ENCODE measurements at places on chromosomes 1 and 21.

DNA sequence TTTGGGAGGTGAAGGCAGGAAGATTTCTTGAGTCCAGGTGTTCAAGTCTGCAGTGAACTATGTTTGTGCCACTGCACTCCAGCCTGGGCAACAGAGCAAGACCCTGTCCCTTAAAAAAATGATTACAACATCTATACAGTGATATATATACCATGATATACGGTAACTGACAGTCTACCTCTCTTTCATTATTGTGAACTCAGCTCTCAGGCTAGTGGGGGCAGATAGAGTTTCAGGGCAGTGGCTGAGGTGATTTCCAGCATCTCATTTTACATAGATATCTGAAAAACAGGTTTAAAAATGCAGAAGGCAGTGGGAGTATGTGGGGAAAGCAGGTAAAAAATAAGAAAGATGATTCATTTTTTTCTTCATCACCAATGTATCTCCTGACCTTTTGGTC lies 8.1 kb upstream of the NTNG1 start:
- H3K27me3 ChIP-seq = peaks cover 15% of the 10 kb centered on the region
- H3K36me3 ChIP-seq = no peaks in the 10 kb centered on the region
- H3K27ac ChIP-seq = no peak overlapping the region
- DNase-seq = no peak
- no peaks in the 10 kb centered on the region for H3K4me1 ChIP-seq

GRCh38 chr1:244874974-244875579 lies 10.7 kb upstream of the HNRNPU start:
- peaks cover 1% of the 10 kb centered on the region for H3K27me3 ChIP-seq
- H3K4me1 ChIP-seq = peaks cover 11% of the 10 kb centered on the region
- no peak for DNase-seq
- H3K27ac ChIP-seq = no peak overlapping the region
- no peaks in the 10 kb centered on the region for H3K36me3 ChIP-seq

DNA sequence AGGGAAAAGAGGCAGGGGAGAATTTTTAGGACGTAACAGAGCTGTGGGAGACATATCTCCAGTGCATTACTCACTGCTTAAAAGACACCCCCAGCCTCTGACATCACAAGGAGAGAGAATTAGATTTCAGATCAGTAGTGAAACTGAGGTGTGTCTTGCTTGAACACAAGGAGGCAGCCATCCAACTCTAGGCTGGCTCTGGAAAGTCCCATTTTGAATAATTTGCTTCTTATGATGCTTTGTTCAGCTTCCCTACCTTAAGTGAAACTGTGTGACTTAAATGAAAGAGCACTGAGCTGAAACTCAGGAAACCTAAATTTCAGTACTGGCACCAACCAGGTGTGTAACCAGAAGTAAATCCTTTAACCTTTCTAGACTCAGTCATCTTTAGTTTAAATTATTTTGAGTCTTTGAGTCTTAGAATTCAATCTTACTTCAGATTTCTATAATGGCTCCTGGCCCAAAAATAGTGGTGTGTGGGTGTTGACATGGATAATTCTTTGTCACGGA lies 251.6 kb upstream of the SGIP1 start:
- H3K4me3 ChIP-seq = no peak overlapping the region
- no peaks in the 10 kb centered on the region for H3K36me3 ChIP-seq
- DNase-seq = no peak
- H3K27ac ChIP-seq = no peak overlapping the region
- peaks cover 12% of the 10 kb centered on the region for H3K4me1 ChIP-seq
- H3K27me3 ChIP-seq = no peaks in the 10 kb centered on the region

GRCh38 chr1:60359431-60359830 lies 285.9 kb upstream of the C1orf87 start:
- H3K4me3 ChIP-seq = no peak overlapping the region
- H3K27me3 ChIP-seq = peaks cover 10% of the 10 kb centered on the region
- H3K27ac ChIP-seq = no peak overlapping the region
- H3K36me3 ChIP-seq = no peaks in the 10 kb centered on the region
- no peaks in the 10 kb centered on the region for H3K4me1 ChIP-seq
- DNase-seq = no peak

DNA sequence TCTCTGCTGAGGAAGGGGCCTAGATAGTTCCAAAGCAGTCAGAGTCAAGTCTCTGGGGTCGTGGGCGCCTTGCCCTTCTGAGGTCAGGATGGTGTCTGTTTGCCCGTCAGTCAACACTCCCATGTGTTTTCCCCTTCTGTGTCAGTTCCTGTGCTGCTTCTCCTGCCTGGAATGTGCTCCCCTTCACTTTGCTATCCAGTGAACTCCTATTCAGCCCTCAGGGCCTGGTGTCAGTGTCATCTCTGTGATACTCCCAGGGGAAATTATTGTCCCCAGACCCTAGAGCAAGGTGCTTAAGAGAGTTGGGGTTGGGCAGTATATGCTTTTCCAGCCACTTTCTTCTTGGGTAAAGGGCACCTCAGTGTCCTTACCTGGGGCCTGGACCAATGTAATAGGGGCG lies 45.8 kb upstream of the SYNC start:
- H3K4me1 ChIP-seq = peaks cover 60% of the 10 kb centered on the region
- H3K27ac ChIP-seq = no peak overlapping the region
- no peak for DNase-seq

DNA sequence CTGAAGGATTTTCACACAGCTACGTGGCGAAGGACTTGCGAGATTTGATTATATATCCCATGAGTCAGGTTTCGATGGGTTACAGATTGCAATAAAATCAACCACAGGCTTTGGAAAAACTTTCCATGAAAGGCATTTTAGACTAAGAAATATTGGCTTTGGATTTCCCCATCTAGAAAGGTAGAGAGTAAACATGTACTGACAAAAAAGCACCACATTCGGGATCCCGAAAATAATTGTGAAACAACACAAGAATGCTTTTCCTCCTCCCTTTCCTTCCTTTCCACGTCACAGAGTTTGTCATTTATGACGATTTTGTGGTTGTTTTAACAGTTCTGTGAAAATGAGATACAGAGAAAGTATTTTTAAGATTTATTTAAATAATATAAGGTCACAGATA lies 38.5 kb downstream of the TGFB2 start:
- no peak for DNase-seq
- H3K27ac ChIP-seq = no peak overlapping the region
- H3K36me3 ChIP-seq = peaks cover 5% of the 10 kb centered on the region
- no peaks in the 10 kb centered on the region for H3K27me3 ChIP-seq

- peak overlapping the region; percentile 97 for H3K27ac ChIP-seq
- no peak overlapping the region for H3K4me3 ChIP-seq
- peak; percentile 90 for DNase-seq
- peaks cover 33% of the 10 kb centered on the region for H3K36me3 ChIP-seq
- no peaks in the 10 kb centered on the region for H3K27me3 ChIP-seq
- H3K4me1 ChIP-seq = peaks cover 58% of the 10 kb centered on the region
Measured at GRCh38 chr1:25895365-25895990, 10.7 kb downstream of the STMN1 start.

DNA sequence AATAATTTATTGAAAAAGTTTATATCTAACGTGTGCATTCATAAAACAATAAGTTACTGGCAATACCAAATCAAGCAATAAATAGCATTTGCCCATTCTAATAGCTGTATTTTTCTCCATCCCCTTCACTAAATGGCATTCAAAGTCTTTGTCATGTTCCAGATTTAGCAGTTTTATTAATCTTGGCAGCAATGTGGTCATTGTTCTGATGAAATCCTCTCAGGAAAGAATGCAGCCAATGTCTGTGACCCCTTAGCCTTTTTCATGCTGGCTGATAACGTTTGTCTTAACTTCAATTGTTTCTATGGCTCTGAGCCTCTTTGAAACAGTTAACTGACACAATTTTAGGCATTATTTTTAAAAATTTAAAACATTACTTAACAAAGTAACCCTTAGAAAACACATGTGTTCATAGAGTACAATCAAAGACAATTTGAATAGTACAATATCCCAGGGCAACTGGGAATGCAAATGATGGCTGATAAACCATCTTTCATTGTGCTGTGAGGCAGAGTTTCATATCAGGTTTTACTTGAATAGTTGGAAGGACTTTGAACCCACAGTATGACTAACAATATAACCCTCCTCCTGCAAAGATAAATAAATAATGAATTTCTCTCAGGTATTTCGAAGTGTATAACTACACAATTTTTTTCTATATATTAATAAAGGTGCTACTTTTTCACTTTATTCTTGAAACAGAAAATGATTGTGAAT lies 217.5 kb downstream of the LRRIQ3 start:
- H3K27ac ChIP-seq = no peak overlapping the region
- no peaks in the 10 kb centered on the region for H3K27me3 ChIP-seq
- H3K4me1 ChIP-seq = no peaks in the 10 kb centered on the region
- H3K4me3 ChIP-seq = no peak overlapping the region

DNA sequence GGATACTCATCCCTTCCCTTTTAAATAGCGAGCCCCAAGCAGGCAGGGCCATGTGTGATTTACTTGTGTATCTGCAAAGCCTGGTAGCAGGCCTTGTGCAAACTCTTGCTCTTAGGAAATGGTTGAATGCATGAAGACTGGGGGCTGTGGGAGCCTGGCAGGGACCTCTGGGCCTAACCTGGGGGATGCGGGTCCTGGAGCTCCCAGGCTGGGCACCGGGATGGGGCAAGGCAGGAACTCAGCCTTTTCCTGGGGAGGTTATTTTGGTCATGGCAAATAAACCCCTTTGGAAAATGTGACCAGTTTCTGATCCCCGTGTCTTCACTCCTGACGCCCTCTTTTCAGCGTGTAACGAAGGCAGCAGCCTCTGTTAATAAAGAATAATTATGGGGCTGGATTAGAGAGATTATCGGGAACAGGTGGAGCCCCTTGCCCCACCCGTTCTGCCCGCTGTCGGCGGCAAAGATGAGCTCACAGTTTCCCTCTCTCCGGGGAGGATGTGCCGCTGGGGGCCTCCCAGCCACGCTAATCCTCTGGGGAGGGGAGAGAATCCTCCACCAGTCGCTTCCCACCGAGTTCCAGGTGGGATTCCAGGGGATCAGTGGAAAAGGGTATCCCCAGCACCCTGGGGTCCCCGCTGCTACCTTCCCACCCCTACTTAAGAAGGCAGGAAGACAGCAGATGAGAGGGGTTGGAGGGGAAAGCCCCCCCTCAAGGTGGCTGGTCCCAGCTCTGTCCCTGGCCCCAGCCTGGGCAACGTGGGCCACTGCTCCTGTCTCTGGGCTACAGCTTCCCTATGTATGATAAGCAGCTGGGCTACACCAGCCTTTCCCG lies 69.7 kb upstream of the WNT4 start:
- peaks cover 31% of the 10 kb centered on the region for H3K4me1 ChIP-seq
- no peak for DNase-seq
- H3K36me3 ChIP-seq = no peaks in the 10 kb centered on the region
- no peak overlapping the region for H3K27ac ChIP-seq

DNA sequence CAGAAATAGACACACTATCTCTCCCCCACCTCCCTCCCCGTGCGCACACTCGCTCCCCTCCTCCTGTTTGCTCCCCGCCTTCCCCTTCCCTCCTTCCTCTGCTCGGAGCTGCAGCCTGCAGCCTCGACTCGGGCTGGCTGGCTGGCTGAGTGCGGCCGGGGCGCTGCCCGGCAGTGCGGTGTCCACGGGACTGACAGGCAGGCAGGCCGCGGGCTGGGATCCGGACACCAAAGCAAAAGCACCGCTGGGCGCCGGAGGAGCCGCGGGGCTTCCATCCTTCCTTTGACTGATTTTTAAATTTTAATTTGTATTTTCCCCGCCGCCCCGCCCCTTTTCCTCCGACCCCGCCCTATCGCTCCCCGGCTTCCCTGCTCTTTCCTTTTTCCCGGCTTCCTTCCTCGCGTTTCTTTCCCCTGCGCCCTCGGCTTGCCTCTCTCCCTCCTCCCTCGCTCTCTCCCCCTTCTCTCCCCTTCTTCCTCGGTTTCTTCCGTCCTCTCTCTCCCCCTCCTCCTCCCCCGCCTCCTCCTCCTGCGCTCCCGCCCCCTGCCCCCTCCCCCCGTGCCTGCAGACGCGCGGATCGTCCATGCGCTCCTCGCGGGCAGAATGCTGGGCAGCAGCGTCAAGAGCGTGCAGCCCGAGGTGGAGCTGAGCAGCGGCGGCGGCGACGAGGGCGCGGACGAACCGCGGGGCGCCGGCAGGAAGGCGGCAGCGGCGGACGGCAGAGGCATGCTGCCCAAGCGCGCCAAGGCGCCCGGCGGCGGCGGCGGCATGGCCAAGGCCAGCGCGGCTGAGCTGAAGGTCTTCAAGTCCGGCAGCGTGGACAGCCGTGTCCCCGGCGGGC lies 109.4 kb downstream of the NAV1 start:
- no peak overlapping the region for H3K27ac ChIP-seq
- no peaks in the 10 kb centered on the region for H3K36me3 ChIP-seq
- peak; percentile 70 for DNase-seq
- H3K4me3 ChIP-seq = peak overlapping the region; percentile 82
- H3K27me3 ChIP-seq = peaks cover 76% of the 10 kb centered on the region

DNA sequence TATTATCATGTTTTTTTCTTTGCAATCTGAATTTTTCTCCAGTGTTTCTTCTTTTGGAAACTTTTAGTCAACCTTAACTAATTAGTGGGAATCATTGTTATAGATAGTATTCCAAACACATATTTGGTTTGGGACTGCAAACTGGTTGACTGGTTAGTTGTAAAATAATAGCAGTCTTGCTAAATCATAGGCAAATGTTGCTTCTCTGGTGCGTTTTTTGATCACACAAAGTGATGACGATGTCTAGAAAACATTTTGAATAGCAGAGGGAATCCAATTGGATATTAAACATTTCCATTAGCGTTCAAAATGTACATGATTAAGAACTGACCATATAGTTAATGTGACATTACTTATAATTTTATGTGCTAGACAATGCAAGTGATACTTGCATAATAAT lies 4.5 kb downstream of the DNAJB4 start:
- H3K27ac ChIP-seq = no peak overlapping the region
- H3K4me3 ChIP-seq = no peak overlapping the region
- DNase-seq = no peak
- no peaks in the 10 kb centered on the region for H3K27me3 ChIP-seq
- H3K36me3 ChIP-seq = peaks cover 13% of the 10 kb centered on the region

GRCh38 chr21:35051287-35051818 lies 2.3 kb upstream of the RUNX1 start:
- H3K27me3 ChIP-seq = peaks cover 20% of the 10 kb centered on the region
- peaks cover 63% of the 10 kb centered on the region for H3K4me1 ChIP-seq
- peak; percentile 62 for DNase-seq
- H3K27ac ChIP-seq = no peak overlapping the region

- H3K4me3 ChIP-seq = no peak overlapping the region
- peaks cover 7% of the 10 kb centered on the region for H3K27me3 ChIP-seq
- no peak overlapping the region for H3K27ac ChIP-seq
Measured at GRCh38 chr1:30878016-30878415, 30.5 kb downstream of the SDC3 start.

- H3K4me1 ChIP-seq = peaks cover 20% of the 10 kb centered on the region
- DNase-seq = no peak
- H3K27me3 ChIP-seq = peaks cover 4% of the 10 kb centered on the region
- H3K4me3 ChIP-seq = no peak overlapping the region
Measured at GRCh38 chr21:36423771-36424433, 38.7 kb downstream of the CHAF1B start.

GRCh38 chr1:30890502-30891226 lies 17.9 kb downstream of the SDC3 start:
- peaks cover 12% of the 10 kb centered on the region for H3K27me3 ChIP-seq
- no peak overlapping the region for H3K4me3 ChIP-seq
- H3K27ac ChIP-seq = no peak overlapping the region
- no peaks in the 10 kb centered on the region for H3K36me3 ChIP-seq
- peaks cover 64% of the 10 kb centered on the region for H3K4me1 ChIP-seq

GRCh38 chr1:147211577-147211976 lies 13.6 kb downstream of the FMO5 start:
- H3K27me3 ChIP-seq = peaks cover 11% of the 10 kb centered on the region
- no peaks in the 10 kb centered on the region for H3K36me3 ChIP-seq
- H3K4me3 ChIP-seq = no peak overlapping the region
- no peak overlapping the region for H3K27ac ChIP-seq

All from nephron progenitor cell (in vitro differentiated cells).